Hematopoietic multipotent progenitor cell treated with erythropoietin and hydrocortisone succinate and interleukin-3 and kit ligand, for 15 days (in vitro differentiated cells): ENCODE measurements at places on chromosomes 2 and 18.

GRCh38 chr2:109058191-109058632 is 69.2 kb upstream of the EDAR start:
- DNase-seq, result no peak

GRCh38 chr2:176642074-176642473 is 372.8 kb downstream of the MTX2 start:
- DNase-seq, result no peak

DNA sequence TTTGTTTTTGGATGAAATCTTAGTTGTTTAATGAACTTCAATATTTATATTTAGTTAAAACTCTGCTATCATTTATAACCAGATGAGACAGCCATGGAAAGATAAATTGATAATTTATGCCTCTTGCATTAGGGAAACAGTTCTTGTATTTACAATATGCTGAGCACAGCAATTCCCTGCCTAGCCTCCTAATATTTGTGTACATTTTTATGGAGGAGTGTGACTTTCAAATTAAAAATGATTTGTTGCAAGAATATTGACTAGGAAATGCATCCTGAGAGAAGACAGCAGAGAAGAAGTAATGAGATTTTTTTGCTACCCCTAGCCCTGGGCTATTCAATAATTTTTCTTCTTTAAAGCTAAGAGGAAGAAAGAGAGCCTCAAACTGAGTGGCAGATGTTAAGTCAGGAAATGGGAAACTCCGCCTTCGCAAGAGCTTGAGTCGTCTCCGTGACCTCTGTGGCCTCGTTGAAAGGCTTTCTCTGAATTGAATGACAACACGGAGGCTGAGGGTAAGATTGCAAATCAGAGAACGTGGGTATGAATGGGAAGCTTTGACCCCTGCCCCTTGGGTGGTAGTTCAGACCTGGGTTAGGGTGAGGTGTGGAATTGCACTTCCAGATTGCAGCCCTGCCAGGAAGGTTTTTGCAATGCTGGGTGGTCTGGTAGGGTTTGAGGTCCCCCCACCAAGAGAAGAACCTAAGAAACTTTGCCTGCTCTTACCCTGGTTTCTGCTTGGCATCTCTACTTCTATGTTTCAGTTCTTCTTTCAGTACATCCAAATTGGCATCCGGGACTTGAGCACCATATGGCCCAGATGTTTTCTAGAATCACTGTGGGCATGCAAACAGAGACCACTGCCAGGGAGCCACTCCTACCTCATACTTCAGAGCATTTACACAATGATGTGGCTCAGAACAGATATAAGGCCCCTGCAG is 210.3 kb upstream of the RBMS1 start:
- no peak for DNase-seq

- DNase-seq, result no peak
Observed at GRCh38 chr2:1754046-1754445, 9.7 kb upstream of the PXDN start.

GRCh38 chr2:113185664-113186432 is 12.1 kb downstream of the PSD4 start:
- DNase-seq, result peak; percentile 63

DNA sequence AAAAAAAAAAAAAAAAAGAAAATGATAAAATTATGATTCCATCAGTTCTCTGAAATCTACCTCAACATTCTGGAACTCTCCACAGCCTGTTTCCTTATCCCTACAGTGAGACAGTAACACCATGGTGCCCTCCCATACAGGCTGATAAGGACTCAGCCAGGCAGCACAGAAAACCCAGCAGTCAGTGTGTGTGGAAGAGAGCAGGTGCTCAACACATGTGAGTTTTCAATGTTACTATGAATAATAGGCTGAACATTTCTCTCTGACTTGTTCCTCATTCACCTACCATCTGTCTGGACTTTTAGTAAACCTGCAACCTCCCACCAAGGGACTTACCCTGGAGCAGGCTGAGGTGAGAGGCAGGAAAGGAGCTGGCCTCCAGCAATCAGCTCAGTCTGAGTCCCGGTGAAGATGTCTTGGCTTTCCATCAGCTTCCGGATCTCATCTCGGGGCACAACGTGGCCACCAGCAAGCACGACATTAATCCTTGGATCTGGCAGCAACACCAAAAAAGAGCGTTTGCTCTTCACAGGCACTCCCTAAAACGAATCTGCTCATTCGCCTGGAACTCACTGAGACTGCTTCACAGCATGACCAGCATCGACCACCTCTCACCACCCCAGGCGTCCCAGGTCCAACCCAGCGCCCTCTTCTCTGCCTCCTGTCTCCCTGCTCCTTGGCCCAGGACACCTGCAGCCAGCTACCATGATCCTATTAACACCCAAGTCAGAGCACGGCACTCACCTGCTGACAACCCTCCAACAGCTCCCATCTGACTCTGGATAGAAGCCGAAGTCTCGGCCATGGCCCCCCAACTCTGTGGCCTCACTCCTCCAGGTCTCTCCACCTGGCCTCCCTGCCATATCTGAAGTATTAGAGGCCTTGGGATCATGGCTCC is 16.5 kb downstream of the PASK start:
- no peak for DNase-seq
